ENCODE measurements at places on chromosomes 3 and 15.
A peak's percentile ranks its signal among the peaks of the same experiment; 100 is the strongest.

- no peak for DNase-seq
These were observed 192.6 kb downstream of the PDZRN3 start for GRCh38 chr3:73432023-73432705.

DNA sequence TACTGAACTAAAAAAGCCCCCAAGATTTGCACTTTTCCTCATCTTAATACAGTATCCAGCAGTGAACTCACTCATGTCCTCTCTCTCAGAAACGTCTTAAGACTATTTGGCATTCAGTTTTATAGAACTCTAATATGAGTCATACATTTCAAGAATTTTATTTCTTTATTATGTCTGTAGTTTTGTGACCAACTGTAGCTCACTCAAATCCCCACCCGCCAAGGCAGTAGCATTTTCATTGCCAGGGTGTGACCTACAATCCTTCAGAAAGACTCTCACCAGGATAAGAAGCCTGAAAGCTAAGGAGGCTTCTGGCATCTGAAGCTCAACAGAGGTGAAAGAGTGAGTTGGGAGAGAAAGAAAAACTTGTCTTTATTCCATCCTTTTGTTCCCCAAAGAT lies 537.1 kb downstream of the RSL24D1 start:
- no peak for DNase-seq

DNA sequence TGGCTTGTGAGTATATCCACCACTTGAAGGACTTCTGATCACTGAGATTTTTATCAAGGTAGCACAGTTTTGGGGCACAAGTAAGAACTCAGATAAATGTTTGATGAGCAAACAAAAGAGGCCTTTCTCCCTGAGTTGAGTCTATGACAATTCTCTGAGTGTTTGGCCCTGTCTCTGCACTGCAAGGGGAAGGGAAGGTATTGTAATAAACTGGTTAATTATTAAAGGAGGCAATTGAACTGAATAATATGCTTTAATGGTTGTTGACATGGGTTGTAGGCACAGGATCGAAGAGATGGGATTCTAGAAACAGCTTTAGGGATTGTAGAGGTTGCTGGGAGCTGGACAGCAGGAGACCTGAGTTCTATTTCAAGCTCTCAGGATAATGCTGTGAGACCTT lies 95.0 kb upstream of the MRPL3 start:
- DNase-seq = no peak

GRCh38 chr15:35557544-35557943 lies 11.6 kb upstream of the DPH6 start:
- DNase-seq = peak; percentile 70

- DNase-seq = no peak
These were observed 10.6 kb upstream of the PRKCI start for GRCh38 chr3:170211668-170212067.

- DNase-seq = no peak
These were observed 46.5 kb upstream of the SMAD6 start for GRCh38 chr15:66655511-66655910.

- DNase-seq = peak; percentile 88
These were observed 7.9 kb downstream of the FAH start for GRCh38 chr15:80160570-80161156.

Data from GM04504 (cell line).